ENCODE measurements at places on chromosomes 3 and 15. TPM values are rescaled to one million over a fixed set of nuclear protein-coding genes. Genes with fewer than 3 reads are reported as not detected.

The BMF gene
- total RNA-seq = 1.6 TPM

The GPR62 gene
- total RNA-seq = not detected

The ZNF860 gene
- total RNA-seq = 0.90 TPM

The SMCO1 gene
- total RNA-seq = not detected

The ABTB1 gene
- total RNA-seq = 7.8 TPM

The SCAANT1 gene
- total RNA-seq = not detected

The MINAR1 gene
- 0.56 TPM for total RNA-seq

The CAND2 gene
- total RNA-seq = 0.54 TPM

The NUP210 gene
- total RNA-seq = 41.7 TPM

The CEP70 gene
- total RNA-seq = 8.6 TPM

The TRAT1 gene
- not detected for total RNA-seq

The LMAN1L gene
- not detected for total RNA-seq

The RAB6B gene
- 2.5 TPM for total RNA-seq

The CFAP100 gene
- not detected for total RNA-seq

The PARP15 gene
- total RNA-seq = not detected
